ENCODE measurements at places on chromosomes 1 and 21.

DNA sequence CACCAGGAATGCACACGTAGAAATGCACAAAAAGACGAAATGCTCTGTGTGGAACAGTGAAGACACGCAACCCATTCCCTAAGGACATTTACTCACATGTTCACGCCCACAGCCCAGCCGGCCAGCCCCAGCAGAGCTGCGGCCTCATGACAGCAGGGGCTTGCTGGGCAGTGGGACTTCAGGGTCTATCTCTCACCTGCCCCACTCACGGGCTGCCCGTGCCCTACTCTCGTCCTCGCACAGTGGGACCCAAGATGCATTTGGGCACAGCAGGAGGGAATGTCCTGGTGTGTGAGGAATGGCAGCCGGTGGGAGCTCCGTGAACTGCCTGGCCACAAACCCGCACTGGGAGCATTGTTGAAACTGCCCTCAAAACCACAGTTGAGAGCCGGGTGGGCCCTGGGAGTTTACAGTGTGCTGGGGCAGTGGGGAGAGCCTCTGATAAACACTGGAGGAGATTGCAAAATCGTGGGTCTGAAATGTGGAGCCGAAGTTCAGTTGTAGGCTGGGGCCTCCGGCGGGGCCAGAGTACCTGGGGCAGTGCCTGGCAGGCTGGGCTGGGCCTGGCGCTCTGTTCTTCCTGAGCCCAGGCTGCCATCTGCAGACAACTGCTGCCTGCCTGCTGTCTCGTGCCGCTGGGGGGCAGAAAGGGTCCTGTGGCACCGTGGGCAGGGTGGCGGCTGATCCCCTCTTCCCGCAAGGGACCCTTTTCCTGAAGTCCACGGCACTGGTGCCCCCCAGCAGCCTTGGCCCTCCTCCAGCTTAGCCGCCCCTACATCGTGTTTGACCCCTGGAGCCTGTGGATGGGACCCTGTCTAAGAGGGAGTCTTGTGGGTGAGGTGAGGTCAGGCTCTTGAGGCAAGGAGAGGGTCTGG lies 20.7 kb upstream of the POFUT2 start:
- H3K4me3 ChIP-seq = no peak overlapping the region
- DNase-seq = no peak
- no peaks in the 10 kb centered on the region for H3K27me3 ChIP-seq

- H3K4me1 ChIP-seq = no peaks in the 10 kb centered on the region
- no peak overlapping the region for H3K27ac ChIP-seq
- no peak for DNase-seq
- no peak overlapping the region for H3K4me3 ChIP-seq
- H3K36me3 ChIP-seq = no peaks in the 10 kb centered on the region
- peaks cover 1% of the 10 kb centered on the region for H3K27me3 ChIP-seq
Measured at GRCh38 chr1:237448042-237448441, 406.1 kb downstream of the RYR2 start.

GRCh38 chr1:60668585-60668984 lies 413.8 kb upstream of the NFIA start:
- H3K36me3 ChIP-seq = no peaks in the 10 kb centered on the region
- no peak overlapping the region for H3K27ac ChIP-seq
- H3K4me1 ChIP-seq = no peaks in the 10 kb centered on the region
- no peak overlapping the region for H3K4me3 ChIP-seq

- H3K4me3 ChIP-seq = no peak overlapping the region
- no peak overlapping the region for H3K27ac ChIP-seq
- H3K27me3 ChIP-seq = no peaks in the 10 kb centered on the region
- no peaks in the 10 kb centered on the region for H3K36me3 ChIP-seq
- DNase-seq = no peak
Measured at GRCh38 chr21:20882462-20883407, 115.5 kb upstream of the NCAM2 start.

GRCh38 chr1:83620016-83620415 lies 378.9 kb downstream of the TTLL7 start:
- DNase-seq = no peak
- H3K27me3 ChIP-seq = no peaks in the 10 kb centered on the region
- no peak overlapping the region for H3K4me3 ChIP-seq
- H3K36me3 ChIP-seq = no peaks in the 10 kb centered on the region
- no peak overlapping the region for H3K27ac ChIP-seq

Data from naive thymus-derived CD8-positive, alpha-beta T cell (primary cell).